ENCODE measurements at places on chromosomes 4 and X. TPM values are rescaled to one million over a fixed set of nuclear protein-coding genes. Genes with fewer than 3 reads are reported as not detected.

The TLR6 gene
- 0.09 TPM for total RNA-seq

The NEUROG2 gene
- total RNA-seq = not detected

The MAMLD1 gene
- total RNA-seq = 0.11 TPM

The GALNT7 gene
- total RNA-seq = 85.5 TPM

The GPR119 gene
- total RNA-seq = not detected

The SSR4 gene
- total RNA-seq = 168 TPM

The MAGEC2 gene
- total RNA-seq = not detected

The SASH3 gene
- total RNA-seq = not detected

The ZNF674 gene
- total RNA-seq = 7.4 TPM

The PRICKLE3 gene
- 8.4 TPM for total RNA-seq

The DDX60 gene
- total RNA-seq = 1.6 TPM

The MAGEA10 gene
- not detected for total RNA-seq

The RNF150 gene
- 4.8 TPM for total RNA-seq

The FDCSP gene
- total RNA-seq = not detected

GRCh38 chr4:77797239-77797638 lies 21.9 kb downstream of the CNOT6L start:
- no peak for DNase-seq

DNA sequence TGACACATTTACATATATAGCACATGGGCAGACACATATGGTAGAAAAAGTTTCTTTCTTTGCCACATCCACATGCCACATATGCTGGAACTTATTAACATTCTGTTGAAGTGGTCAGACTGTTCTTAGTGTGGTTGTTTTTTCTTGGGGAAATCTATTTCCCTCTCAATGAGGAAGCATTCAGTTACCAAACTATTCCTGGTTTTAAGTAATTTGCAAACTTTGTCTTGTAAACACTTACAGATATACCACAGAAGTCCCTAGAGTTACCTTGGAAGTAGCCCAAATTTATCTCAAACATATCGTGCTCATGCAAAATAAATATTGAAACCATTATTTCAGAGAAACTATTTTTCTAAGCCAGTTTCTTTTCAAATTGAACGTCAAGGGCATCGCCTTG lies 625.5 kb upstream of the INTU start:
- DNase-seq = no peak

GRCh38 chr4:4848540-4848939 lies 10.9 kb upstream of the MSX1 start:
- DNase-seq = no peak

DNA sequence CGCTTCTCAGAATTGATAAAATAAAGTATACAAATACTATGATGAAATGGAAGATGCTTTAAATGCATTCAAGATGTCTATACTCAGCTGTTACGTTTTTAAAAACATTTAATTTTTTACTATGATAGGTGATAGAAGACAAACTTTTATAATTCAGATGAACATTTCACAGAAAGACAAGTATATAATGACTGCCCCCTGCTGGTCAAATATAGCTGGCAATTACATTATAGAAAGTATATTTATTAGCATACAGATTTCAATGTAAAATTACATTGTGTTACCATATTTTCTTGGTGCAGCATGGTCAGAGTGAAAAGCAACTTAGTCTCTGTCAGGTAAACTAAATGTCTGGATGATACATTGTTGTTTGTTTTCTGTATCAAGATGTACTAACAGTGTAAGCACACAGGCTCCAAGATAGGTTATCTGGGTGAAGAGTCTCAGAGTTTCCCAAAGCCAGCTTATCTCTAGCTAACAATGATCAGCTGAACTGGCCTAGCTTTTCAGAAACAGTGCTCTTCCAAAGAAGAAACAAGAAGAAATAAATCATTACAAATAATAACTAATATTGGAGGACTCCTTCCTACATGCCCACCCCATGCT lies 54.1 kb downstream of the SRPX start:
- DNase-seq = no peak

GRCh38 chr4:11618666-11619282 lies 190.1 kb upstream of the HS3ST1 start:
- no peak for DNase-seq

DNA sequence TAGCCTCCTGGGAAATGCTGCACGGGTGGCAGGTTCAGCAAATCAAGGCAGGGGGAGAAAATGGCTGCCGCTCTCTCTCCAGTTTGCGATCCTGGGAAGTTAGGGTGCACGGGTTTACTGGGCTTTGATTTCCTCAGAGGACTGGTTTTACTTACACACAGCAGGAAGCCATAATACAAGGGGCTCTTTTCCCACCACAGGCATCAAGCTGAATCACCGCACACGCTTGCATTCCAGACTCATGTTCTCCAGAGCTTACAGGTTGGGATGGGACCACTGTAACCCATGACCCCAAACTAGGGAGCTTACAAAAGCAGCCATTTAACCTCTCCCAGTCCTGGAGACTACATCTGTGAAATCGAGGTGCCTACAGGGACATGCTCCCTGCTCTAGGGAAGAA lies 159.8 kb downstream of the DHRSX start:
- no peak for DNase-seq

DNA sequence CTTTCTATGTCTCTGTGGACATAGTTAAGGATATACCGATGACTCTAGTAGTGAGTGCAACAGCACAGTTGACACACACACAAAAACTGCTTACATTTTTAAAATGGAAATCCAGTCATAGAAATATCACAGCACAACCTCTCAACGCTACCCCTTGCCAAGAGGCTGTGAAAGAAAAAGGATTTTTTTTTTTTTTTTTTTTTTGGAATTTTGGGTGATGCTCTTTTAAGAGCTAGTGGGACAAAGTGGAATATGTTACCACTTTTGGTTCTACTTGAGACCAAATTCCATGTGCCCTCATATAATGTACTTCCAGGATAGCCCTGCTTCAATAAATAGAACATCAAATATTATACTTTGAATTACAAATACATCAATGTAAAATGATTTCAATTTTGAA lies 381.1 kb upstream of the MAGEB2 start:
- DNase-seq = no peak

- no peak for DNase-seq
These were observed 561.5 kb downstream of the BCOR start for GRCh38 chrX:39536211-39536610.

- DNase-seq = no peak
These were observed 135.4 kb downstream of the HMX1 start for GRCh38 chr4:8736090-8736825.

DNA sequence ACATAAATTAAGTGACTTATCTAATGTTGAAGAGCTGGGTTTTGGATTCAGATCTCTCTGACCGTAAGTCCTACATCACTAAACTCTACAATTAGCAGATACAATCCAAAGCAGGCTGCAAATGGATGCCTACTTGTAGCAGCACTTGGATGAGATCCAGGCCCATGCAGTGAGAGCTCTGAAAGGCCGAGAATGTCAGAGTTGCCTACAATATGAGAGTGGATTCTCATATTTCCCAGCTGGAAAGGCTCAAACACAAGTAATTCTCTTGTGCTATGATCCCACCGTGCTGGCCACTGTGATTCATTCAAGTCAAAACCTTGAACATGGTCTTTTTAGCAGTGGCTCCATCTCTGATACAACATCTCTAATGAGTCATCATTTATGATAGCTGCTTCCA lies 125.4 kb upstream of the CHRDL1 start:
- no peak for DNase-seq

DNA sequence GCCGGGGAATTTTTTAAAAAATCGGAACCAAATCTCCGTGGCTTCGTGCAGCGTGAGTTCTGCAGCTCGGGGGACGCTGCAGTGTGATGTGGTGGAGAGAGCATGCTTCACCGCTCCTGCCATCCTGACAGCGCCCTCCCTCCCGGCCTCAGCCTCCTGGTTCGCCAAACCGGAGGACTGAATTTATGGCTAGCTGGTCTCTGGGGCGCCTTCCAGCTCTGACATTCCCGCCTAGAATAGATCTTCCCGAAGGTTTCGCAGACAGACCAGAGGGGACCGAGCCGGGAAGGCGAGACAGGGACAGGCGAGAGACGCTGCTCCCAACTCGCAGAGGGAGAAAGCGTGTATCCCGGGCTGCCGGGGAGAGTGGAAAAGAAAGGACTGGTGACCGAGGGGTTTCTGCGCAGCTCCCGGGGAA lies 25.9 kb downstream of the HOPX start:
- no peak for DNase-seq

DNA sequence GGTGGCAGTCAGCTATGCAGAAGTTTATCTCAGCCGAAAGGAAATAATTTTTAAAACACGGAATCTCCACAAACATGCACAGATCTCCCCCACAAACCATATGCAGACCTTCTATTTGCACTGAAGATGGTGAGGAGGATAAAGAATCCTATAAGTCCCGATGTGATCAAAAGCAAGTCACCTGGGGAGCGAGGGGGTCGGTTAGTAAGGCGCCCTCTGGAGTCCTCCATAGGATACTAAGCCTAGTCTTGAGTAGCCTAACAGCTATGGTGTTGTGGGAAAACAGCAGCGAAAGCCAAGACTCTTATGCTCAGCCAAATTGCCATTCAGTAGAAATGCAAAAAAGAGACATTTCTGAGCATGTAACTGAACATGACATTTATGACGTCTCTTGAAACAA lies 210.9 kb downstream of the FRMPD4 start:
- no peak for DNase-seq

DNA sequence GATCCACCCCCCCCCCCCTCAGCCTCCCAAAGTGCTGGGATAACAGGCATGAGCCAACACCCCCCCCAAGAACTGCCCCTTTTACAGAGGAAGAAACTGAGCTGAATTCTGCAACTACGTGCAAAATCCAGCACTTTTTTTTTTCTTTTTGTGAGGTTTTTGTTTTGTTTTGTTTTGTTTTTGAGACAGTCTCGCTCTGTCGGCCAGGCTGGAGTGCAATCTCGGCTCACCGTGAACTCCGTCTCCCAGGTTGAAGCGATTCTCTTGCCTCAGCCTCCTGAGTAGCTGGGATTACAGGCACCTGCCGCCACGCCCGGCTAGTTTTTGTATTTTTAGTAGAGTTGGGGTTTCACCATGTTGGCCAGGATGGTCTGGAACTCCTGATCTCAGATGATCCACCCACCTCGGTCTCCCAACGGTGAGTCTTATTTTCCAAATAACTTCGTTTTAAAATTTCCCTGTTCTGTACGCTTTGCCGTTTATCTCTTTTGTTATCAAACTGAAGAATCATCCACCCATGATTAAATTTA lies 4.9 kb downstream of the CRLF2 start:
- no peak for DNase-seq

DNA sequence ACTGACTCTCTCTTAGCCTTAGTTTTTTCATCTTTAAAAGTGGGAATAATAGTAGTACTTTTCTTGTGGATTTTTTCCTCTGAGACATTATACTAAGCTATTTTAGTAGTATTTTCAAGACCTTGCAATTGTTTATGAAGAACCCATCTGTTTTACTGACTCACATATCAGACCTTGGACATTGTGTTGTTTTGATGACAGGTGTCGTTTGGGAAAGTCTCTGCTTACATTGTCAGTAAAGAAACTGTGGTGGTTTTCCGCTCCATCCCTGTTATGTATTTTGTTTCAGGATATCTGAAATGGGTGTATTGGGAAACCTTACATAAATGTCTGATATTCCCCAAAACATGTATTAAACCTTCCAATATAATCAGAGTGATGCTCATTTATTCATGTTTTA lies 92.2 kb downstream of the STIM2 start:
- DNase-seq = no peak

DNA sequence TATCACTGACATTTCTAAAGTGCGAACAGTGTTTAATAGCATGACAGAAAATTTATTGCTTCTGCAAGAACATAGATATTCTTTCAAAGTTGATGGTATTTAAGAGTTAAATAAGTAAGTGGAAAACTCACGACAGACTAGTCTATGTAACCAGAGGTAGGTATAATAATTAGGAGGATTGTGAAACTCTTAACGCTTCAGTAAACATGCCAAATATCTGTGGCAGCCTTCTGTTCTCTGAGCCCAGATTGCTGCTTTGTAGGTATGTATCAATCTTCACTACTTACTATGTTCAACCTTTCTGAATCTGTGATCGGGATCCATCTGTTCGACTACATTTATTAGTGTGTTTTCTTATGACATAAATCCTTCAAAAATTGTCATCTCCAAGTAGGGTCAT lies 53.6 kb upstream of the SPANXB1 start:
- no peak for DNase-seq

- peak; percentile 49 for DNase-seq
These were observed 278.9 kb downstream of the INPP4B start for GRCh38 chr4:142567199-142567598.

DNA sequence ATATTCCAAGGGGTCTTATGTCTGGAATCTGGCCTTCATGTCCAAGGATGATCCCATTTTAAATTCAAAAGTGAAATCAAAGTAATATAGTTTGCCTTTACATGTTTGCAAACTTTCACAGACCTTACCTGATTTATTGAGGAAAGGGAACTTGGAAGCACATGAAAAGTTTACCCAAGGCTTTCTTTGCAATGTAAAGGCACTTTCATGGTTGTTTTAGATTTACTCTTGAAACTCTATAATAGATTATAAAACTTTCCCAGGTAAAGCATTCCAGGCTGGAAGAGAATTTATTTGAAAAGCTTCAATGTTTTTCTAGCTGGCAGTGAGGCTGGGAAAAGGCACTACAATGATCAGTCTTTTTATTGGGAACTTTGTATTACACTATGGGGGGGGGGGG lies 842.8 kb upstream of the DIAPH2 start:
- DNase-seq = no peak

DNA sequence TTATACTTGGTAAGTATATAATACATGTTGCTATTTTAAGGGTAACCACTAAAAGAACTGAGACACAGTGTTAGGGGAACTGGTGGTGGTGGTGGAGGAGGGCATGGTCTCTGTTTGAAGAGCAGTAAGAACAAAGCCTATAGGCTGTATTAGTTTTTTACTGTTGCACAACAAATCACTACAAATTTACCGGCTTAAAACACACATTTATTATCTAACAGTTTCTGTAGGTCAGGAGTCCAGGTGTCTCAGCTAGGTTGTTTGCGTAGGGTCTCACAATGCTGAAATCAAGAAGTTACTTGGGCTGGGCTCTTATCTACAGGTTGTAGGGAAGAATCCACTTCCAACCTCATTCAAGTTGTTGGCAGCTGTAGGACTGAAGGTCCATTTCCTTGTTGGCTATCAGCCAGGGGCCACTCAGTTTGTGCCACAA lies 52.6 kb downstream of the CASK start:
- no peak for DNase-seq

GRCh38 chr4:118396881-118397622 lies 44.2 kb upstream of the PRSS12 start:
- DNase-seq = no peak

DNA sequence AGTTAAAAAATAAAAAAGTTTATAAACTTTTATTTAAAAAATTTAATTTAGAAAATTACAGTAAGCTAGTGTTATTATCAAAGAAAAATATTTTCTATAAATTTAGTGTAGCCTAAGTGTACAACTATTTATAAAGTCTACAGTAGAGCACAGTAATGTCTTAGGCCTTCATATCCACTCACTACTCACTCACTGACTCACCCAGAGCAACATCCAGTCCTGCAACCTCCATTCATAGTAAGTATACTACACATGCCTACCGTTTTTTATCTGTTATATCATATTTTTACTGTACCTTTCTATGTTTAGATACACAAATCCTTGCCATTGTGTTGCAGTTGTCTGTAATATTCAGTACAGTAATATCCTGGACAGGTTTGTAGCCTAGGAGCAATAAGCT lies 129.0 kb upstream of the FAM47B start:
- DNase-seq = no peak
